ENCODE measurements at places on chromosomes 2 and 18.

- DNase-seq, result no peak
Measured at GRCh38 chr2:43226955-43227829, 786 bp upstream of the ZFP36L2 start.

DNA sequence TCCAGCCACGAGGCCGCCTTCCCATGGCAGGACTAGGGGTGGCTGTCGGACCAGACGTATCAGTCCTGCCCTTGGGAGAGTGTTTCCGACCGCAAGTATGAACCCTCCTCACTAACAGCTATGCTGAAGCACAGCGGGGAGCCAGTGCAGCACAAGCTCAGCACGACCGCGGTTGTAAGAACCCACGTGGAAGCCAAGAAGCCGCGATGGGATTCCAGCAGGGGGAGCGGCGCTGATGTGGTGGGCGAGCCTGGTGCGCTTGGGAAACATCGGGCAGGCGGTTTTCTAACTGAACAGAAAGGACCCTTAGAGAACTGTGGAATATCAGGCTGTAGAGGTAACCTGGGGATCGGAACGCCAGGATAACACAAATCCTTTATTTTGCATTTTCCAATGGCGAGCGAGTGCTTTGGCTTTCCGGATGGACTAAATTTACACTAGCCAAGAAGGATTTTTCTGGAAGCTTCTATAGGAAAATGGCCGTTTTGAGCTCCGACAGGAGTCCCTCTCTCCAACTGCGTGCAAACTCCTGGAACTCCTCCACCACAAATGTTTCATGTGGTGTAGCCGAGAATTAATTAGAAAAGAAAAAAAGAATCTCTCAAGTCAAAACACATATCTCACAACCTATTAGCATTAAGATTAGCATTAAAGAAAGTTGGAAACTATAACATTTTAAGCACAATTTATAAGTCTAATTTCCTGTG, 132.0 kb upstream of the MYCN start:
- DNase-seq, result no peak

DNA sequence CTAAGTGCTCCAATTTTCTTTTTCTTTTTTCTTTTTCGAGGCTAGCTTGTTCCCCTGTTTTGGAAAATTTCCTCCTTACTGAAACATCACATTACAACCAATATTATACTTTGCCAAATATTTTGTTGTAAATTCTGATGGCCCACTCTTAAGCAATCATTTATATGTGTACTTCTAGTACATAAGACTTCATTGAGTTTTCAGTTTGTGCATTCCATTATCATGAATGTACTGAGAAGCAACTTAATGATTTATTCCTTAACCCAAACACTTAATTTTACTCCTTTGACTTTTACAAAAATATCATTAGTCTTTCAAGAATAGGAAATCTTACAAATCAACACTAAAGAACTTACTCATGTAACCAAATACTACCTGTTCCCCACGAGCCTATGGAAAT, 242.4 kb downstream of the ARHGAP15 start:
- no peak for DNase-seq

GRCh38 chr2:208013285-208014178, 11.8 kb downstream of the PLEKHM3 start:
- no peak for DNase-seq

All from AG09319 (cell line).